Naive thymus-derived CD4-positive, alpha-beta T cell (primary cell): ENCODE measurements at places on chromosomes 3 and 15.

DNA sequence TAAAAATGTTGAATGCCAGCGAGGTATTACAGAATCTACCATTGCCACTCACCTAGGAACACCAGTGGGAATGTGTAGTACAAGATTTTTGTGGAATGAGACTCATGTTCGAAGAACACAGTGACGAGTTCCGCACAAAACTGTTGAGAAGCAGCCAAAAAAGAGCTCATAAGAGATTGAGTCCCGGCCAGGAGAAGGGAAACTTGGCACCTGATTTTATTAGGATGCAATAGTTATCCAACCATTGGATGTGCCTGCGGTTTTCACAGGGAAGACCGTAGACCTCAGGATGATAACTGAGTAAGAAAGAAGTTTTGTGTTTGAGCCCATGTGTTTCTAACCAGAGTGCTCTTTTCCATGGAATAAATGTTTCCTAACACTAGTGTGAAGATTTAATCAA lies 88.9 kb downstream of the PTPRG start:
- DNase-seq: no peak

DNA sequence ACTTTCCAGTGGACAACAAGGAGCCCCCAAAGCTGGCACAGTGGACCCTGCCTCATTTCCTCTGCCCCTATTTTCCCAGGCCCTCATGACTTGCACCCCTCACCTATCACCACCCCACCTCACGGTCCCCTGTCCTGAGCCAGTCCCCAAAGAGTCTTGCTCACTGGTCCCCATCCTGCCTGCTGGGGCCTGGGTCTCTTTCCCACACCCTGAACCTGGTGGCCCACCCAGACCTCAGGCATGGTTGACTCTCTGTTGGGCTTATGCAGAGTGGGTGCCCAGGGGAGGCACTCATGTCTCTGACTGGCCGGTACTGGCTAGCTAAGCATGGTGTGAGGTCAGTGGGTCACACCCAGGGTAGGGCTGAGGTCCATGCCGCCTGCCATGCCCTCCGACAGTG lies 73.2 kb downstream of the SLC12A8 start:
- no peak for DNase-seq

- DNase-seq: no peak
These were observed 91.5 kb upstream of the ACP3 start for GRCh38 chr3:132225664-132226063.

DNA sequence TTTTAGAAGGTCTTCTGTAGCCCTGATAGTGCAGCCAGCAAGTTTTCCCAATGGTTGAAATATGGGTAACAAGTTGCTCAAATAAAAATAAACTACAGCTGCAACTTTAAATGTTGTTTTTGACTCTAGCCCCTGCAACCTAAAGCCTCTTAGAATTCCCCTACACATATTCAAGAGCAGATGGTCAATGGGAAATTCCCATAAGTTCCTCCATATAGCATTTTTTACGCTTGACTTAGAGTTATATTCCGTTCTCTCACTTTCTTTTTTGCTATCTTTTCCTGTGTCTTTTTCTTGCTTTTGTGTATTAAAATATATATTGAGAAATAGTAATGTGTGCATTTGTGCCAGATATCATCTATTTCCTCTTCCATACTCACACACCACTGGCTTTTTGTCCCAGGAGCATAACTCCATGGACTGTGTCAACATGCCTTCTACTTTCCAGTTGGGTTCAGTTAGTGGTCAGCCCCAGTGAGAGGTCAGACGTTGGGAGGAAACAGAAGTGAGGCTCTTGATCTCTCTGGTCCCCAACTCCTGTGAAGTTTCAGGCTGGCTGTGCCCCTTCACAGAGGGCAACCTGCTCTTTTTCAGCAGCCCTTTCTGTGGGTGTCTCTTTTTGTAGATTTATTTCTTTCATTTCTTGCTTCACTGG lies 63.3 kb upstream of the TP63 start:
- DNase-seq: no peak

DNA sequence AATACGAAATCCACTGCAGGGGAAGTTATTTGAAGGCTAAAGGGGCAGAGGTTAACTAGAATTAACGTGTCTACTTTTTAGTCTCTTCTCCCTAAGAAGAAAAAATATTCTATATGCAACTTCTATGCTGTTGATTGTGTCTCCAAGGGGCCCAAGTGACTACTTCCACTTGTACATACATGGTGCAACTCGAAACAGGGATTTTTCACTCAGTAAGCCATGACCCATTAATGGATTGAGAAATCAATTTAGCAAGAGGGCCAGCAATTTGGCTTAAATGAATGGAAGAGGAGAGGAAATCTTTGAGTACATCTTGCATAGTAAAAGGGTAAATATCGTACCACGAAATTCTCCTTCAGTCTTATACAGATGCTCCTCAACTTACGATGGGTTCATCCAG lies 151.1 kb upstream of the HES1 start:
- no peak for DNase-seq
